ENCODE measurements at places on chromosomes 3 and 15. TPM values are rescaled to one million over a fixed set of nuclear protein-coding genes. Genes with fewer than 3 reads are reported as not detected.

DNA sequence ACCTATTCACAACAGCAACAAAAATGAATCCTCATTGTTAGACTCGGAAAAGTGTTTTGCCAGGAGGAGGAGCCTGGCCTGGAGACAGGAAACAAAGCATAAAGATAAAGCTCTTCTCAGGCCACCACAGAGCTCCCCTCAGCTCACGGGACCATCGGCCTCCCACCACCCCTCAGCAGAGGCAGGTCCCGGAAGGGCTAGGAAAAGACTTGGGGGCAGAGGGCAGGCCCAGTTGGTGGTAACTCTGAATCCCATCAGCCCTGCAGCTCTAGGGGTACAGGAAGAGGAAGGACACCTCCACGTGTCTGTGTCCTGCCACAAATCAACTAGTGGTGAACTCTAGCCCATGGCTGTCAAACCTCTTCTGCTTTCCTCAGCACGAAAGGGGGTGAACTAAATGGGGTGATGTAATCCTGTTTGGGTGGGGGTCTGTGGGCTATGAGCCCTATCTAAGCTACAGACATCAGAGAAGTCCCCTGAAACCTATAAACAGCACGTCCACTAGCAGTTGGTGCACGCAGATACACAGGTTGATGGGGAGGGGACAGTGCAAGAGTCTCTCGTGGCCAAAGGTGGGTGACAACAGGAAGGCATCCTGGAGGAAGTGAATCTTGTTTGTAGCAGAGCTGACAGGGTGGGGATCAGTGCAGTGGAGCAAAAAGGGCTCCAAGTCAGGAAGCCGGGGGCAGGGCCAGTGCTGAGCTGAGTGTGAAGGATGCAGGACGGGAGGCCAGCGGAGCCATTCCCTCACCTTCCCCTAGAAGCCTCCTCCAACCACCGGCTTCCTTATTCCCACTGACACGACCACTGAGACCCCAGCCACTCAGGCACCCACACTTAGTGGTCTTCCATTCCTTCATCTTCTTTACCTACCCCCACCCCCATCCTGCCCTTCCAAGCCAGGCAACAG, 111.1 kb upstream of the HACD2 start:
- DNase-seq, result no peak
- H3K27ac ChIP-seq, result peak overlapping the region; percentile 83
- H3K4me1 ChIP-seq, result peaks cover 62% of the 10 kb centered on the region

GRCh38 chr3:68953816-68954444, 21.6 kb upstream of the TAFA4 start:
- DNase-seq, result no peak
- H3K36me3 ChIP-seq, result no peaks in the 10 kb centered on the region
- no peak overlapping the region for H3K4me3 ChIP-seq
- H3K27me3 ChIP-seq, result peaks cover 26% of the 10 kb centered on the region

DNA sequence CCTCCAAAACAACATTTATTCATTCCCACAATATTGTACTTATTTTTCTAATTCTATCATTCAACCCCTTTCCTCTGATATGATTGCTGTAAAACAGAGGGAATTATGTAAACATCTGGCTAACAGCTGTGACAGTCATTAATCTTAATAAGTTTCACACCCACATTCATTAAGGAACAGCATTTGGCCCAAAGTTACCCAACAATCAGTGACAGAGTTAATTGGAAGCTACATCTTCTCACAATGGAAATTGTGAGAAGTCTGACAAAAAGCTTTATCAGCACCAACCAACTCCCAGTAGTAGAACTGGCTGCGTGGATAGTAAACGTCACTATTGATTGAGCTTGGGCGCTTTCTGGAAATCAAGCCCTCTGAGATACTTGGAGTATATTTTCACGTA, 165.8 kb upstream of the SLC24A5 start:
- no peaks in the 10 kb centered on the region for H3K36me3 ChIP-seq
- H3K27ac ChIP-seq, result no peak overlapping the region
- DNase-seq, result no peak
- no peak overlapping the region for H3K4me3 ChIP-seq

DNA sequence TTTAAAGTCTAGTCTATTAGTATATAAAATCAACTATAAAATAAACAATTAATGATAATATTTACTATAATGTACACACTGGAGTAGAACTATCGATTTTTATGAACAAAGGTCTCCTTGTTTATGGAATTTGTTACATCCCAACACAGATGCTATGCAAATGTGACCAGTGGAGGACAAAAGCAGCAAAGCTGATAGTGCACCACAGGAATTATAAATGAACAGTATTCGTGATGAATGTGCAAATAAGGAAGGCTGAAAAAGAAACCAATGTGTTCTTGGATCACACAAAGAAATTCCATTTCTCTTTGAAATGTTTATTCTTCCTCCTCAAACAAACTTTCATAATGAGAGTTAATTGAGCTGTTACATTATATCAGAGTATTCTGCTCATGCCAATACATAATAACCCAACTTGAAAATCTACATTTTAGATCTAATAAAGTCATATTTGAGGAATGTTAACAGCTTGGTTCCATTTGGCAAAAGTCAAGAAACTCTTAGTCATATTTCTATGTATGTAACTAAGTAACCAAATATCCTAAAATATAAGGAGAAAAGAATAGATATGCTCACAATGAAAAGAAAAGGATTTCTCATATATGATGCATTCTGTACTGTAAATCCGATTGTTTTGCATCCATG, 79.3 kb downstream of the NEK10 start:
- no peak overlapping the region for H3K27ac ChIP-seq
- no peak for DNase-seq
- peaks cover 3% of the 10 kb centered on the region for H3K4me1 ChIP-seq
- peaks cover 3% of the 10 kb centered on the region for H3K36me3 ChIP-seq

Gene CCR8
- not detected for total RNA-seq

Gene ANP32A
- 150 TPM for total RNA-seq

Gene EFCC1
- 1.5 TPM for total RNA-seq

GRCh38 chr15:98322581-98322980, 325.8 kb upstream of the IGF1R start:
- no peaks in the 10 kb centered on the region for H3K36me3 ChIP-seq
- no peaks in the 10 kb centered on the region for H3K4me1 ChIP-seq
- DNase-seq, result no peak
- H3K4me3 ChIP-seq, result no peak overlapping the region
- H3K27ac ChIP-seq, result no peak overlapping the region
- peaks cover 48% of the 10 kb centered on the region for H3K27me3 ChIP-seq

DNA sequence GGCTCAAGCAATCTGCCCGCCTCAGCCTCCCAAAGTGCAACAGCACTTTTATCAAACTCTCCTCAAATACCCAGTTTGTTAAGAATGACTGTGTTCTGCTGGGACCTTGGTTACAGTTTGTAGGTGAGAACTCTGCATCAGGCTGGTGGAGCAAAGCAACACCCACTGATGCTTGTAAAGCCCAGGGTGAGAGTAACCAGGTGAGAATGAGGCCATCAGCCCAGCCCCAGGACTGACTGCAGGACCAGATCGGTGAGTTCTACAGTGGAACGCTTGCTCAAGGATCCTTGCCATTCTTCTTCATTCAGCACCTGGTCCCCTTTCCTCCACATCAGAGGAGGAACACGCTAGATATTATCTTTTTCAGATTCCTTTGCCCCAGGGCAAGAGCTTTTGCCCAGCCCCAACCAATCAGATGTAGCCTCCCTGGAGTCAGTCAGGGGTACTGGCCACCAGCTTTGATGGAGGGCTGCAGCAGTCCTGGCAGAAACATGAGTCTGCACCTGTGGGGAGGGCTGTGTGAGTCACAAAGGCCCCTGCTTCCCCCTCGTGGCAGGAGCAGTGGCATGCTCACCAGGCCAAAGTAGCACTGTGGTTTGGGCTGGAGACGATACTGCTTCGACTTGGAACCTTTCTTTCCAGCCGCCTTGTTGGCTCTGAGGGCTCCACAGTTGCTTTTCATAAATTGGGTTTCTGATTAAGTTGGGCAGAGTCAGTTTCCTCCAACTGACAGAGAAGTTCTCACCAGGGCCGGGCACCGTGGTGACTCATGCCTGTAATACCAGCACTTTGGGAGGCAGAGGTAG, 3.5 kb upstream of the SHISA5 start:
- H3K36me3 ChIP-seq, result no peaks in the 10 kb centered on the region
- DNase-seq, result peak; percentile 24
- H3K4me3 ChIP-seq, result no peak overlapping the region
- H3K27ac ChIP-seq, result peak overlapping the region; percentile 30
- no peaks in the 10 kb centered on the region for H3K27me3 ChIP-seq

GRCh38 chr3:64255741-64256340, 30.6 kb upstream of the PRICKLE2 start:
- H3K27me3 ChIP-seq, result no peaks in the 10 kb centered on the region
- no peak overlapping the region for H3K27ac ChIP-seq
- no peak overlapping the region for H3K4me3 ChIP-seq
- peaks cover 13% of the 10 kb centered on the region for H3K4me1 ChIP-seq
- no peak for DNase-seq
- no peaks in the 10 kb centered on the region for H3K36me3 ChIP-seq

DNA sequence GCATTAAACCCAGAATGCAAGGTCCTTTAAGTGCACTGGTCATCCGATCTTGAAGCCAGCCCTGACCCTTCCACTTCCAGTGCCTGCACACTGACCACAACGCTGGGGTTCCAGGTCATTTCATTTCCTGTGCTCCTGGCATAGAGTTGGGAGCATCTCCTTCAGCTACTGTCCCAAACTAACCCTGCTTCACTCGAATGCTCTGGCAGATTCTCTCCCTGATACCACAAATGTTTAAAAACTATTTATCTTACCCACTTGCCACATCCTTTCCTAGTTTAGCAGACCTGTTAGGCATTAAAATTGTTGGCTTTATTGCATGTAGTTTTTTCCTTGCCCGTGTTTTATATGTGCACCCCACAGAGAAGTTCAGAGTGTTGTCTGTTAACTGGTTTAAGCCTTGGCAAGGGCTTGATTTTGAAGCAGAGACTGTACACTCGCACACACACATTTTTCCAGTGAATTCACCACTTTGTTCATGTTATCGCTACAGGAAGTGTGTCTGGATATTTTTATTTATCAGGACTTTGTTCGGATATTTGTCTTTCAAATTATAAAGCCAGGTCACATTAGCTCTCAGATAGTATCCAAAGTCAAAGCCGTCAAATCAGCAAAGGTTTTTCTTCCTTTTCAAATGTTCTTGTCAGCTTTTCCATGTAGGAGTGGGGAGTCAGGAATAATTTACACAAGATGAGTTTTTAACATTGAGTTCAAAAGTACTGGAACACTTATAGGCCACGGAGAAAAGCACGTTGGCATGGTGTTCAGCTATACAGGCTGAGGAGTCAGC, 77.3 kb downstream of the ABI3BP start:
- H3K27me3 ChIP-seq, result no peaks in the 10 kb centered on the region
- H3K4me3 ChIP-seq, result no peak overlapping the region
- no peaks in the 10 kb centered on the region for H3K36me3 ChIP-seq
- peak overlapping the region; percentile 2 for H3K27ac ChIP-seq
- no peaks in the 10 kb centered on the region for H3K4me1 ChIP-seq
- no peak for DNase-seq

- peaks cover 8% of the 10 kb centered on the region for H3K4me1 ChIP-seq
- H3K4me3 ChIP-seq, result peak overlapping the region; percentile 58
- peaks cover 52% of the 10 kb centered on the region for H3K27me3 ChIP-seq
- peak; percentile 24 for DNase-seq
These were observed 16.8 kb downstream of the NOX5 start for GRCh38 chr15:69031013-69032001.

DNA sequence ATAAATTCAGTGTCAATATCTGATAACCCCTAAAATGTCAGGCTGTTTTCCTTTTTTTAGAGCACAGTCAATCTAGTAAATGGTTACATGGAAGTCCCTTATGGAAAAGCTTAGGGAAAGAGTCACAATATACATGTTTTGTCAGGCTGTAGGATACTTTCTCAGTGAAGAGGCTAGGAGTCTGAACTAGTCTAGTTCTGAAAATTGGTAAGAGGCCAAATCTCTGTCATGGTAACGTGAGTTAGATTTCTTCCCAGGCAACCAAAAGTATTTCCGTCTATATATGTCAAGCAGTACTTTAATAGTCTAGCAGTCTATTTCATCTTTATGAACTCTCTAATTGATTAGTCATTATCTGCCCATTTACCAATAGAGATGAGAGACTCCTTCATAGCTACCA, 215.9 kb upstream of the LRRC3B start:
- no peaks in the 10 kb centered on the region for H3K4me1 ChIP-seq
- H3K4me3 ChIP-seq, result no peak overlapping the region
- no peaks in the 10 kb centered on the region for H3K36me3 ChIP-seq
- no peak for DNase-seq

- H3K4me1 ChIP-seq, result peaks cover 31% of the 10 kb centered on the region
- H3K27me3 ChIP-seq, result no peaks in the 10 kb centered on the region
- no peak overlapping the region for H3K27ac ChIP-seq
- no peak for DNase-seq
- no peaks in the 10 kb centered on the region for H3K36me3 ChIP-seq
- no peak overlapping the region for H3K4me3 ChIP-seq
These were observed 157.9 kb upstream of the TSPAN3 start for GRCh38 chr15:77228828-77229227.

Gene PXK
- 9.2 TPM for total RNA-seq

Gene CLSTN2
- total RNA-seq, result 7.0 TPM

DNA sequence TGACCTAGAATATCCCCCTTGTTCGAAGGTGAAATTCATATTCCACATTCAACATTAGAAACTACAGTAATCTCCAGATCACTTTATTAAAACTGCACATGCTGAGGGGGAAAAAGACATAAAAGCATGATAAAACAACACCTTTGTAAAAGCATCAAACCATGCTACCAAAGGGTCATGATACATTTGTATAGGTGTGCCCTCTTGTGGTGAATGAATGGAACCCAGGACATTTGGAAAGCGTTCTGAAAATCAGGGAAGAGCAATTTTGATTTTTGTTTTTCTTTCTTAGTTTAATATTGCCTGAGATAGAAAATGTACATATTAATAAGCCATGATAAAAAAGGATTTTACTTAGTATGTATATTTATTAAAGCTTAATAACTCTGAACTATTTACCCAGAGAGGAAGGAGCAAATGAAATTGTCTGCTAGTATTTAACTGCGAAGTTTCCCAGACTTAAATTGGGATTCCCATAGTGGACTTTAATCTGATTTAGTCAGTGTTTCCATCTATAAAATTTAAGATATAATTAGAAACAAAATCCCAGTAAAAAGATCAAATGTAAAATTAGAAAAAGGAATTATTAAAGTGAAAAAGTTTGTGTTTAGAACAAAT, 105.8 kb upstream of the ARL6 start:
- no peak for DNase-seq
- H3K4me3 ChIP-seq, result no peak overlapping the region
- H3K27me3 ChIP-seq, result no peaks in the 10 kb centered on the region
- H3K36me3 ChIP-seq, result no peaks in the 10 kb centered on the region

Gene LYZL4
- not detected for total RNA-seq

Gene MRAS
- total RNA-seq, result 349 TPM

DNA sequence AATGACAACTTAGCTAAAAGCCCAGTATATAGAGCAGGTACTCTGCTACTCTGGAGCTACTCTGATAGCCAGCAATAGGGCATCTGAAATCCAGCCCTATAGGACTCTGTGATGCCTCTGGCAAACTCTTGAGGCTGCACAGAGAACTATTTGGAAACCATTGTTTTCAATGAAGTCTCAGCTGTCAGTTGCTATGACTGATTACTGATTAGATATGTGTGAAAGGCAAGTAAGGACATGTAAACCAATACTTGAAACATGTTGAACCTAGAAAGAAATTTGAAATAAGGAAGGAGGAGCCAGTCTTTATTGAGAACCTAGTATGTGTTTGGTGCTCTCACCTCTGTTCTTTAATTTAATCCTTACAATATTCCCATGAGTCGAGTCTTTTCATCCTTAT, 40.2 kb upstream of the CRTC3 start:
- no peak overlapping the region for H3K4me3 ChIP-seq
- H3K4me1 ChIP-seq, result no peaks in the 10 kb centered on the region
- H3K27me3 ChIP-seq, result no peaks in the 10 kb centered on the region
- H3K36me3 ChIP-seq, result peaks cover 100% of the 10 kb centered on the region
- H3K27ac ChIP-seq, result no peak overlapping the region
- DNase-seq, result no peak

- DNase-seq, result no peak
- peaks cover 10% of the 10 kb centered on the region for H3K27me3 ChIP-seq
- no peaks in the 10 kb centered on the region for H3K36me3 ChIP-seq
- H3K4me3 ChIP-seq, result no peak overlapping the region
These were observed 21.9 kb upstream of the CACNA2D2 start for GRCh38 chr3:50525191-50525910.
